ENCODE measurements at places on chromosomes 6 and 20.
A peak's percentile ranks its signal among the peaks of the same experiment; 100 is the strongest.

GRCh38 chr6:155327326-155328073 is 13.2 kb upstream of the TFB1M start:
- DNase-seq = no peak

DNA sequence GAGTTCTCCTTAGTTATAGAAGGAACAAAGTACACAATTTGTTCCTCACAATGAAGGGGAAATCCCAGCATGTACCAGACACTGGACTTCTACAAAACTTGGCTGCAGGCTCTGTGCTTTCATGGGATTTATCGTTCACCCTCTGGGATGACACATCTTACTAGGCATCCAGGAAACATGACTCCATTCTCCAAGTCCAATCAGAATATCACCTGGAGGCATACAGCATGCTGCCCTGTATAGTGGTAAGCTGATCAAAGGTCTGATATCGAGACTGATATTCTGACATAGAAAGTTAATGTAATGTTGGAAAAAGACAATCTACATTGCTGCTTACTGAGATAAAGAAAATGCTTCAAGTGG is 6.7 kb downstream of the RWDD2A start:
- no peak for DNase-seq

- no peak for DNase-seq
Measured at GRCh38 chr6:111992851-111993250, 61.1 kb upstream of the CCN6 start.

- no peak for DNase-seq
Measured at GRCh38 chr20:54524849-54525248, 49.5 kb downstream of the DOK5 start.

GRCh38 chr6:107712237-107712664 is 111.9 kb downstream of the SCML4 start:
- DNase-seq = no peak

GRCh38 chr6:12772416-12772815 is 55.8 kb downstream of the PHACTR1 start:
- no peak for DNase-seq

GRCh38 chr20:49831022-49831769 is 18.6 kb downstream of the SLC9A8 start:
- DNase-seq = no peak

GRCh38 chr20:63553251-63553932 is 567 bp upstream of the FNDC11 start:
- peak; percentile 72 for DNase-seq

GRCh38 chr20:15831201-15831600 is 742.0 kb downstream of the KIF16B start:
- no peak for DNase-seq

DNA sequence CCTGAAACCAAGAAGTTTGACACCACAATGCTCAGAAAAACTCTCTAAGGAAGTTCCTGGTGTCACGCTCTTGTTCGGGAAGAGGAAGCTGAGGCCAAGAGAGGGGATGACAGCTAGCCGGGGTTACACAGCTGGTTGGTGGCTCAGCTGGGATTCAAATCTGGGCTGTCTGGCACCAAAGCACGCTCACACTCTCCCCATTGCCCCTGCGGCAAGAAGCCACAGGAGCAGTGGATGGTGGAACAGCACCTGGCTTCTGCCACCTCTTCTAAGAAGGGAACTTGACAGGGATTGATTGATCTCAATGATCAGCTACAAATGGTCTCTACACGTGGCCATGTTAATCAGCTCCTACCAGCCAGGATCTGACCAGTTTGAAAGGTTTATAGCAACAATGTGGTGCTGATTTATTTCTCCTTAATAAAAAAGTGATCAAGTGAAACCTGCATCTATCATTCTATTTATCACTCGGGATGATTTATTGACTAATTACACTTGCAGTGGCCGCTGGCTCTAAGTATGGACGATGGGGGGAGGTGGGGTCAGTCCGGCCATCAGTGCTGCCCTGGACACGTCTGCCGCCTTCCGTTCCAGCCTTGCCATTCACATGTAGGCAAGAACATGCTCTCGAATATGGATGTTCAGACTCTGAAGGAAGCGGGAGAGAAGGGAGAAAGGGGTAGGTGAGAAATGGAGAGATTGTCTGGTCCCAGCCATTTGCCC is 71.9 kb upstream of the TOP1 start:
- DNase-seq = no peak

DNA sequence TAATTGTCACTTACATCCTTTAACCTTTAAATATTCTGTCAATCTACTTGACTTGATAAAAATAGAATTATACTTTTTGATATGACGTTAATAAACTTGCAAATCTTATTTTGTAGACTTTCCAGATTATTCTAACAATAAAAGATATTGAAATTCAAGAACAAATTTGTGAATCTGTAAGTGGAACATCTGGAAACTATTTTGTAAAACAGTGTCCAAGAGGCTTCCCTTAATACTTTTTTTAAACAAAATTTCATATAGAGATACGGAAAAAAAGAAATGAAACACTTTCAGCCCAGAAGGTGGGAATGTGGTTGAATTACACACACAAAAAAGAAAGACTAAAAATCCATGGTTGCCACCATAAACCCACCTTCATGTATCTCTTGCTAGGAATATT is 174.4 kb downstream of the COL19A1 start:
- no peak for DNase-seq

DNA sequence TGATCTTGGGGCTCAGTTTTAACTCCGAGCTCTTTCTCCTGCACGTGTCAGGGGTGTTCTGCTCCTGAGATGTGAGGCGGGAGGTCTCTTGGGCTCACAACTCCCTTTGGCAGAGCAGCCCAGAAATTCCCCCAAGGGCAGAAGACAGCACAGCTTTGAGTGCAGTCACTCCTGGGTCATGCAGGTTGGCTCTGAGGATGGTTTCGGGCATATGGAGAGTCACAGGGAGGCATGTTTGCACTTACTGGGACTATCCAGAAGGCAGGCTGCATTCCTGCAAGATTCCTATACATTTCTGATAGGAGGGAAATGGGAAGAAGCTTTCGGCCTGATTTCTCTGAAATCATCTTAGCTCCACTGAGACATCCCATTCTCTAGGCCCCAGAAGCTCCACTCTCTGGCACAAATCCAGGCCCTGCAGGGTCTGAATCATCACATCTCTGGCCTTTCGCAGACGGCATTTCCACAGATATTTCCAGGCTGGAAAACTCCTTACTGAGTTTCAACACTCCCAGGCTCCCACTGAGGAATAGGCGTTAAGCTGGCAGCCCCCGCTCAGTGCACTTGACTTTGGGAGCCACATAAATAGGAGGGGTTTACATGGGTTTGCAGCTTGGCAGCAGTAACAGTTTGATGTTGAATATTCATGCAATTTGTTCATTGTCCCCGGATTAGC is 39.7 kb downstream of the AGPAT4 start:
- peak; percentile 53 for DNase-seq

GRCh38 chr20:40844332-40844731 is 155.3 kb upstream of the MAFB start:
- no peak for DNase-seq

- no peak for DNase-seq
Measured at GRCh38 chr6:151494936-151495320, 1.1 kb downstream of the CCDC170 start.

DNA sequence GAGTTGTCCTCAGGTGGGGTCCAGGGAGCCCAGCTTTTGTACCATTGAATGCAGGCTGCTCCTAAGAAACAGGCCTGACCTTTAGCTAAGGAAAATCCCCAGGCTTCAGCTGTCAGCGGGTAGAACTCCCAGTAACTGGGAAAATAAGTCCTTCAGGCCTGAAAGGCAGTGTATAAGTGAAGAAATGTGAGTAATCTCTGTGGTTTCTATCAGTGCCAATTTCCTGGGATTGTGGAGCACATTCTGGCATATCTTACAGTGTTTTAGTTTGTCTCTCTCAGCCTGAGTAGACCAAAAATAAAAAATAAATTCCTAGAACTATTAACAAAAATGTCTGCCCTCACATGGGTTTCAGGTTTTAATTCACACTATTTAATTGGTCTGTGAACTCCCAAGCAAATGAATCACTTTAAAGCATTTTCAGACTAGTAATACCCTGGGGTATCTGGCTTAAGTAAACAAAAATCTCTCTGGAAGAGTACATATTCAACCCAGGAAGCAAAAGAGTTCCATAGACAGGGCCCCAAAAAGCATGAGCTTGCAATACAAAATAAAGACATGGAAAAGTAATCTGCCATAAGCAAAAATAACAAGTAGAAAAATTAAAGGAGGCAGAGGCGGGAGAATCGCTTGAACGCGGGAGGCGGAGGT is 566.2 kb upstream of the NOX3 start:
- DNase-seq = no peak

DNA sequence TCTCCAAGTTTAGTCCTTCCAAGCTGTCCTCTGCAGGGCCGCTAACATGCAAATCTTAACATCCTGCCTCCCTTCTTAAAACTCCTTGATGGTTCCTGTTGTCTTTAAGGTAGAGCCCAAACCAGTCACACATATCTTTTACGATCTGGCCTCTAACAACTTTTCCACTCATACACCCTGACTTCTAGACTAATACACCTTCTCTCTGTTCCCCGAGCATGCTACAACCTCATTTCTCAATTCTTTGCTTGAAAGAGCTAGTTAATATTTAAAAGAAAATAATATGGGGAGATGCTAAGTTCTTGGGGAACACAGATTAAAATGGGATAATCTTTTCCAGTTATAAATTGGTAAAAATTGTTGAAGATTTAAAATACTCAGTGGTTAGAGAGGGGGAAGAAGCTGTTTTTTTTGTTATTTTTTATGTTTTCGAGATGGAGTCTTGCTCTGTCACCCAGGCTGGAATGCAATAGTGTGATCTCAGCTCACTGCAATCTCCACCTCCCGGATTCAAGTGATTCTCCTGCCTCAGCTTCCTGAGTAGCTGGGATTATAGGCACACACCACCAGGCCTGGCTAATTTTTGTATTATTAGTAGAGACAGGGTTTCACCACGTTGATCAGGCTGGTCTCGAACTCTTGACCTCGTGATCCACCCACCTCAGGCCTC is 250.7 kb downstream of the MAFB start:
- no peak for DNase-seq

DNA sequence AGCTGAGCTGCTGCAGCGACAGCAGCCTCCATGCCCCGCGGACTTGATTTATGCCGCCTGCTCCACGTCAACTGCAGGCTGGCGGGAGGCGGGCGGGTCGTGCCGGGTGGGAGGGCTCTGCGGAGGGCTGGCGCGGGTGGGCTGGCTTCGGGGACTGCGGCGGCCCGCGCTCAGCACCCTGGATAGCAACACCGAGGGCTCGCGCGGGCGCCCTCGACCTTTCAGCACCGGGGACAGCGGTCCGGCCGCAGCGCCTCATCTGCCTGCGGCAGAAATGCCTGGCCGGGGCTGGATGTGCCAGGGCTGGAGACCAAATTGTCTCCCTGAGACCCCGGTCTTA is 792 bp downstream of the SNAP25 start:
- peak; percentile 70 for DNase-seq

- DNase-seq = no peak
Measured at GRCh38 chr20:23094213-23094896, 8.2 kb upstream of the CD93 start.

GRCh38 chr6:33197431-33198048 is 2.9 kb downstream of the RXRB start:
- DNase-seq = no peak

GRCh38 chr6:50330347-50330746 is 280.6 kb upstream of the DEFB112 start:
- DNase-seq = no peak

DNA sequence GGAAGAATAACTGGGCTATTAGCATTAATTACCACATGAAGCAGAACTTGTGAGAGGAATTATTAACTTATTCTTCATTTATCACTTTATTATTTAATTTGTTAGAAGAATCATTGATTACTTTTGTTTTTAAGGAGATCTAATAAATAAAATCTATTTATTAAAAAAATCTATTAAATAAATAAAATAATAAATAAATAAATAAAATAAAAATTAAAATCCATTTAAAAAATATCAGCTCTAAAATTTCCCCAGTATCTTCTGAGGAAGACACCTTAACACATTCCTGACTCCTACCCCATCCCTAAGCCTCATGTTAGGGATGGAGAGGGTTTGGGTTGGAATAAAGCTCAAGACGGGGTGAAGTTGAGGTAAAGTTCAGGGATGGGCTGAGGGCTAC is 231.4 kb downstream of the CLIC5 start:
- DNase-seq = no peak

- no peak for DNase-seq
Measured at GRCh38 chr6:128413291-128413690, 107.1 kb downstream of the PTPRK start.

- no peak for DNase-seq
Measured at GRCh38 chr20:52817511-52817910, 154.6 kb upstream of the TSHZ2 start.

DNA sequence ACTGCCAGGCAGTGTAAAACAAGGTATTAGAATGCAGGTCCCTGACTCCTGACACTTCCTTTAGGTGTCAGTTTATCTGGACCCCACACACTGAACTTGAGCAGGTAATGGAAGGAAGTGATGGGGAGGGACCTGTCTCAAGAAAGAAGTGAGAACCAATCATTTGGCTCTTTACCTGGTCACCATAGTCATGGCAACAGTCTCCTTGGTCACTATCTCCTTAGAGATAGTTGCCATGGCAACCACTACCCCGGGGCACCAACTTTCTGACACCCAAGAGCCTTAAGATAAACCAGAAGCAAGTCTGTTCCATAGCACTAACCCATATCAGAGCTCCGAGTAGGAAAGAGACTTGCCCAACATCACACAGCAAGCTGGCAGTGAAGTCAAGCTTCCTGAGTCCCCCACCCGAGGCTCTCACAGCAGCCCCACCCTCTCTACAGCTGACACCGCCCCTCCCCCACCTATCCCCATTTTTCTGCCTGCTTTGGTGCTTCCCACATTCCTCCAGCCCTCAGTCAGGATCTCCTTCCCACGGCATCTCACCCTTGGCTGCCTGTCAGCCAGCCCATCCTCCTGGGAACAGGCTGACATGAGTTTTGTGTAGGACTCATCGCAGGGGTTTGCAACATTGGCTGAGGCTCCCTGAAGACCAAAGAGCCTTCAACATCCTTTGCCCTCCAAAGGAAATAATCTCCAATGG is 16.3 kb upstream of the HM13 start:
- DNase-seq = peak; percentile 65

DNA sequence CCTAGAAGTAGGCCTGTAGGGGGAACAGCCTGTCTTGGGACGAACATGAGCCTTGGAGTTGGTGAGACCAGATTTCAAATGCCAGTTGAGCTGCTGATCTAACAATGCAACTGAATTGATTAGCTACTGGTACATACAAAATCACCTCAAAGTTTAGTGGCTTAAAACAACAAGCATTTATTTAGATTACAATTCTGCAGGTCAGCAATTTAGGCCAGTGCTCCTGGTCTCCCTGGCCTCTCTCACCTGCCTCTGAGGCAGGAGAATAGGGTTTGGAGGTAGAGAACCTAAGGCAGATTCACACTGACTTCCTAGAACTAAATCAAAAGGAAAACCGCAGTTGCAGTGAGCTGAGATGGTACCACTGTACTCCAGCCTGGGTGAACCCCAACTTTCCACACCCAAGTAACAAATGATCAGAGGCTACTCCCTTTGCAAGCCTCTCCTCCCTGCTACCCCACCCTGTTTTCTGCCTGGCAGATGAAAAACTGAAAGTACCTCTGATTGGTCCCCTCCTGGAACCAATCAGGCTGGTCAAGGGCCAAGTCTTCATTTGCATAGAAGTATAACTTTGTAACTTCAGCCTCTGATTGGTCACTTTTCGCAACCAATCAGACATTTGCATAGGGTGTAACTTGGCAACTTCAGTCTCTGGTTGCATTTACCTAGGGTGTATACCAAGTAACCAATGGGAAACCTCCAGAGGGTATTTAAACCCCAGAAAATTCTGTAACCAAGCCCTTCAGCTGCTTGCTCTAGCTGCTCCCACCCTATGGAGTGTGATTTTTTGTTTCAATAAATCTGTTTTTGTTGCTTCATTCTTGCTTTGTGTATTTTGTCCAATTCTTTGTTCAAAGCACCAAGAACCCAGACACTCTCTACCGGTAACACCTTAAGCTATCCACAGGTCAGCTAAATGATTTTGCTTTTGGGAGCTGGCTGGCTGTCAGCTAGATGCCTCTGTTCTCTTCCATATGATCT is 8.1 kb upstream of the UBR2 start:
- no peak for DNase-seq

All from left ventricle myocardium inferior (tissue), 1 donor.